ENCODE measurements at places on chromosomes 7 and 10.

GRCh38 chr10:17703706-17704105, 48.3 kb upstream of the TMEM236 start:
- no peak for DNase-seq

DNA sequence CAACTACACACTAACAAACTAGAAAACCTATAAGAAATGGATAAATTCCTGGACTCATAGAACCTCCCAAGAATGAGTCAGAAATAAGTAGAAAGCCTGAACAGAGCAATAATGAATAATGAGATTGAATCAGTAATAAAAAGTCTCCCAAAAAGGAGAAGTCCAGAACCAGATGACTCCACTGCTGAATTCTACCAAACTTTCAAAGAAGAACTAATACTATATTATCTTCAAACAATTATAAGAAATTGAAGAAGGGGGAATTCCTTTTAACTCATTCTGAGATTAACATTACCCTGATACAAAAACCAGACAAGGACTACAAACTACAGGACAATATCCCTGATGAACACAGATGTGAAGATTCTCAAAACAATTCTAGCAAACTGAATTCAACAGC, 47.8 kb upstream of the CDK6 start:
- no peak for DNase-seq

DNA sequence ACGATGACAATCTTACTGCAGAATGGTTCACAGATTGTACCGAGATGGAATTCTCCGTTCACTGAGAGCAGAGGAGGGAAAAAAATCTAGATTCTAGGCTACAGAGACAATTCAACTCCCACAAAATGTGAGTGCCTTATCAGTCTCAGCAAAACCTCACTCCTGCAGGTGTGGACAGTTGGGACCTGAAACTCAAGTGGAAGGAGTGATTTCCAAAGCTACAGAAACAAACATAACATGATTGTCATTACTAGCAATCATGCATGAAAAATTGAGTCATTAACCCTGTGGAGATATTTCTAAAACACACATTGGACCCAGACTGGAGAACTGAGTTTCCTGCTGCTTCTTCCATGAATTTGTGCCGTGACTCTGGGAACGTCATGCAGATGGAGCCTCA, 70.3 kb downstream of the CALML3 start:
- DNase-seq = peak; percentile 50

GRCh38 chr7:155284496-155285274, 13.0 kb upstream of the INSIG1 start:
- DNase-seq = no peak

GRCh38 chr10:114879541-114880158, 58.1 kb downstream of the FHIP2A start:
- DNase-seq = peak; percentile 20

DNA sequence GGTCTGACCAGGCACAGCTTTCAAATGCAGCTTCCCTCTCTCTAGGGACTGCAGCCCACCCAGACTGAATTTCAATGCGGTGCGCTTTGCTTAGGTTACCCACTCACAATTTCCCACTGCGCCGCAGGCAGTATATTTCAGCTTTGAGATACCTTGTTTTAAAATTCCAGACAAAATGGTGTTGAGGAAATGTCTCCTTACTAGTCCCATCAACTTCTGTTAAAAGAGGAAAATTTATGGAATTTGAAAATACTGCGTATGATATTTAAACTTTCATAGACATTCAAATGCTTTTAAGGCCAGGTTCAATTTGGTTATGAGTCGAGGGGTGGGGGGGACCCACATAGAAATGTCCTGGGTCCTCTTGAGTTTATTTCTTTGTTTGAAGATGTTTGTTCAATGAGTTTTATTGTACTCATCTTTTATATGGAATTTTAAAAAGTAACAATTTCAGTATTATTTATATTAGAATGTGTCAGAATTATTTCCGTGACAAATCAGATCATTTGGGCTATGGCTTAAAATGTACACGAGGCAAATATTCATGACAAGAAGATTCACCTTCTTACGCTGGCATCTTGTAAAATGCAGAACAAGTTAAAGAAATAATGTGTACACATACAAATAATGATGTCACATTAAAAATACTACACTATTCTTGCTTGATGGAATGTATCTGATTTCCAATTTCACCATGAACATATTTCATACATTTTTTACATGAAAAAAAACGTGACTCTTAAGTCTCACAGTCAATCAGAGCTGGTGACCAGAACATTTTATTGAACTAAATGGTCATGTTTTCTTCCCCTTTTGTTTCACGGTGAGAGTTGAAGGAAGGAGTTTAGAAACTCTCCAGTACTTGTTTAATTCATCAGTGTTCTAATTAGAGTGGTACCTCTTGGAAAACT, 1.3 kb downstream of the IKZF1 start:
- no peak for DNase-seq

DNA sequence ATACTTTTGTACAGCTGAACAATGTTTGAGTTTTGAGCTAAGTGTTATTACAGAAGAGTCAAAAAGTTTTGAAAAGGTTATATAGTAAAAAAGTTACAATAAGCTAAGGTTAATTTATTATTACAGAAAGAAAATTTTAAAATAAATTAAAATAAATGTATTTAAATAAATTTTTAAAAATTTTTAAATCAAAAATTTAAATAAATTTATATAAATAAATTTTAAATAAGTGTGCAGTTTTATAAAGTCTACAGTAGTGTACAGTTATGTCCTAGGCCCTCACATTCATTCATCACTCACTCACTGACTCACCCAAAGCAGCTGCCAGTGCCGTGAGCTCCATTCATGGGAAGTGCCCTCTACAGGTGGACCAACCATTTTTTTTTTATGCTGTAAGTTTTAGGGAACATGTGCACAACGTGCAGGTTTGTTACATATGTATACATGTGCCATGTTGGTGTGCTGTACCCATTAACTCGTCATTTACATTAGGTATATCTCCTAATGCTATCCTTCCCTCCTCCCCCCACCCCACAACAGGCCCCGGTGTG, 462.9 kb upstream of the ZMIZ1 start:
- DNase-seq = peak; percentile 67

GRCh38 chr10:101217450-101218281, 11.6 kb downstream of the LBX1 start:
- peak; percentile 66 for DNase-seq

GRCh38 chr10:116147147-116147905, 125.7 kb downstream of the GFRA1 start:
- DNase-seq = no peak

- no peak for DNase-seq
Measured at GRCh38 chr7:74006451-74007241, 21.3 kb upstream of the ELN start.

GRCh38 chr7:15929411-15929810, 242.9 kb upstream of the MEOX2 start:
- DNase-seq = no peak

DNA sequence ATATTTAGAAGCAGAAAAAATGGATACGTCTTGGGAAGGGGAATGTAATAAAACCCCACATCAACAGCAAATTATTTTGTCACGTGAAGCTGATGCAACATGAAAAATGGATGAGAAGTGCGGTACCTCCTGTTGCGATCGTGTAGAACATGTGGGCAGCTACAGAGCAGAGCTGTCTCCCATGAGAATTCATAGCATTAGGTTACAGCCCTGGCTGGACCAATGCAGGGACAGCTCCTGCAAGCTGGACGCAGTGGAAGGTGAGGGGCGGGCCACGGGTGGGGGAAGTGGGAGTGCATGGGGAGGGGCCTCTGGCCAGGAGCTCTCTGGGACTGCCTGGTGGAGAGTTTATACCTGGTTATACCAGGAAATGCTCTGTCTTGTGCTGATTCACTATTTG, 120.3 kb downstream of the GATA3 start:
- no peak for DNase-seq

GRCh38 chr7:22992874-22993840, 20.8 kb downstream of the HYCC1 start:
- no peak for DNase-seq

Data from epithelial cell of esophagus (primary cell).